Kidney (tissue), 22 donors: ENCODE measurements at places on chromosomes 1 and 21. TPM values are rescaled to one million over a fixed set of nuclear protein-coding genes. Genes with fewer than 3 reads are reported as not detected.

DNA sequence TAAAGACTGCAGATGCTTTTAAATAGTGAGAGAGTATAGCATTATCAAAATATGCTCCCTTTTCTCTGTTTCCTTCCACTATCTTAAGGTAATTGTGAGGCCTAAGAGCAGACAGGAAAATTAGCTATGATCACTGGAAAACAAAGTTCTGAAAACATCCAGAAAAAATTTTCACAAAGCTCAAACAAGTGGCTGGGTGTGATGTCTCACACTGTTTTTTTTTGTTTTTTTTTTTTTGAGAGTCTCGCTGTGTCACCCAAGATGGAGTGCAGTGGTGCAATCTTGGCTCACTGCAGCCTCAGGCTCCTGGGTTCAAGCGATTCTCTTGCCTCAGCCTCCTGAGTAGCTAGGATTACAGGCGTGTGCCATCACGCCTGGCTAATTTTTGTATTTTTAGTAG, 7.2 kb downstream of the WDTC1 start:
- DNase-seq: no peak

GRCh38 chr21:25881524-25882376, 147.0 kb downstream of the GABPA start:
- DNase-seq: peak; percentile 72

Gene FGR
- 23.3 TPM for total RNA-seq

Gene UBL4B
- not detected for total RNA-seq

Gene PRELP
- total RNA-seq: 24.5 TPM
